ENCODE measurements at places on chromosomes 2 and 18. TPM values are rescaled to one million over a fixed set of nuclear protein-coding genes. Genes with fewer than 3 reads are reported as not detected.

CHST10 gene
- total RNA-seq = 9.4 TPM

SLC5A7 gene
- total RNA-seq = not detected

GALR1 gene
- total RNA-seq = not detected

MARCHF4 gene
- 4.1 TPM for total RNA-seq

KCNF1 gene
- total RNA-seq = not detected

MAPRE2 gene
- 14.6 TPM for total RNA-seq

REG1A gene
- not detected for total RNA-seq

VWC2L gene
- total RNA-seq = not detected

PIK3C3 gene
- total RNA-seq = 37.5 TPM

VAMP5 gene
- total RNA-seq = 2.1 TPM

LIMS2 gene
- total RNA-seq = not detected

GREB1L gene
- total RNA-seq = 5.7 TPM

EGR4 gene
- total RNA-seq = not detected

TBR1 gene
- total RNA-seq = not detected

FAM237A gene
- total RNA-seq = not detected

TMSB10 gene
- total RNA-seq = 5,751 TPM

TP53I3 gene
- 17.6 TPM for total RNA-seq

REG3G gene
- not detected for total RNA-seq

SFTPB gene
- not detected for total RNA-seq

NPC1 gene
- 9.6 TPM for total RNA-seq

CGREF1 gene
- total RNA-seq = 3.4 TPM

GAL3ST2 gene
- not detected for total RNA-seq

CAPN13 gene
- total RNA-seq = not detected

AFF3 gene
- 5.7 TPM for total RNA-seq

GPR39 gene
- total RNA-seq = 8.1 TPM

BOLL gene
- not detected for total RNA-seq

POTEF gene
- 5.4 TPM for total RNA-seq

KRTCAP3 gene
- total RNA-seq = not detected

PLEK gene
- total RNA-seq = not detected

CLIP4 gene
- 16.1 TPM for total RNA-seq

UGT1A7 gene
- not detected for total RNA-seq

CRYGC gene
- not detected for total RNA-seq

PHLPP1 gene
- 4.8 TPM for total RNA-seq

CACNB4 gene
- total RNA-seq = 0.12 TPM

SULT1C4 gene
- not detected for total RNA-seq

MC2R gene
- not detected for total RNA-seq

RAX gene
- total RNA-seq = not detected

PROKR1 gene
- total RNA-seq = not detected

C18orf63 gene
- not detected for total RNA-seq

ARHGEF33 gene
- not detected for total RNA-seq

ADI1 gene
- 62.3 TPM for total RNA-seq

ZNF396 gene
- 5.4 TPM for total RNA-seq

CHRNG gene
- total RNA-seq = not detected

ZSWIM2 gene
- not detected for total RNA-seq

CTNNA2 gene
- not detected for total RNA-seq

CD8B2 gene
- not detected for total RNA-seq

MEP1B gene
- not detected for total RNA-seq

FOSL2 gene
- total RNA-seq = 62.1 TPM

ATP6V1C2 gene
- 0.29 TPM for total RNA-seq

FIGN gene
- 0.57 TPM for total RNA-seq
